Hippocampal formation (tissue), 2 donors: ENCODE measurements at places on chromosomes 13 and 19.

GRCh38 chr13:23557043-23557442 lies 13.2 kb upstream of the TNFRSF19 start:
- DNase-seq: no peak

GRCh38 chr13:20451397-20451796 lies 74.3 kb downstream of the CRYL1 start:
- no peak for DNase-seq

- no peak for DNase-seq
These were observed 68.1 kb downstream of the UFM1 start for GRCh38 chr13:38417727-38418126.

DNA sequence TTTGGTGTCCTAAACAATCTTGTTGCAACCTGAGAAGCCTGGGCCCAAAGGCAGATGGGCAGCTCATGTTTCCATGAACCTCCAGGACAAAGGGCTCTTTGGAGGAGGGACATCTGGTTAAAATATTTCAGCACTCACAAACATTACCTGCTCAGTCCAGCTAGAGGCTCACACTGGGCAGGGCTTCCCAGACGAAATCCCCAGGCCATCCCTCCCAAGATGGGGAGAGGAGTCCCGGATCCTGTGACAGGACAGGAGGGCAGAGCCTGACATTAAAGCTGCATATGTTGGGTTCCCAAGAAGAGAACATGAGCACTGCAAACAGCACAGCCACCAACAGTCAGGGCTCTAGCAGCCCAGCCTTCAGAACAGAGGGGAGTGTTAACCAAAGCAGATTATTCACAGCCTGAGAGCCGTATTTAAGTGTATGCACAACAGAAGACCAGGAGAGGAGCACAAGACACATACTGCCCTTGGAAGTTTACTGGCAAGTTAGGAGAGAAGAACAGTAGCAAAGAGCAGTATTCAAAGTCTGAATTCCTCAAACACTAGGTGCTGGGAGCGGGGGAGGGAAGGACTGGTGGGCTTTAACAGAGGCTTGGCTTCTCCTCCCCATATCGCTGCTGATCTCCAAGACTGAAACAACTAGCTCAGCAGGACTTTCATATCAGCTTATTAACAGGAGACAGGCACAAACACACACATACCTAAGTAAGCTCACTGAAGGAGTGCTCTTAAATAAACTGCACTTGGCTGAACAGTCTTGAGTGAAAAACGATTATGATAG lies 12.3 kb downstream of the ATP7B start:
- DNase-seq: no peak

GRCh38 chr13:41916173-41916954 lies 44.5 kb downstream of the VWA8 start:
- no peak for DNase-seq

DNA sequence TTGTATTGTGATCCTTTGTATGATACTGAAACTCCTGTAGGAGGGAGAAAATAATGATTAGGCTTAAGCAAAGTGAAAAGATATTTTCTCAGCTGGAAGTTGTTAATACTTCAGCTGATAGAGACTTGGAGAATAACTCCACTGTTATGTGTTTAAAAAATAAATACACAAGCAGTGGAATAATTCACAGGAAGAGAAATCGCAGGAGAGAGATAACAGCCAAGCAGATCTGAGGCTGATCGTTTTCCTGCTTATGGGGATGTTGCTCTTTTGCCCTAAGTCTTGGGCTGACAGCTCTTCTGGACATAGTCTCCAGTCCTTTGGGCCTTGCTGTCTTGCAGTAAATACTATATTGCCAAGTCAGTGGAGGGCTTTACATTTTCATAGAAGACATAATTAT lies 93.3 kb downstream of the OLFM4 start:
- DNase-seq: no peak

DNA sequence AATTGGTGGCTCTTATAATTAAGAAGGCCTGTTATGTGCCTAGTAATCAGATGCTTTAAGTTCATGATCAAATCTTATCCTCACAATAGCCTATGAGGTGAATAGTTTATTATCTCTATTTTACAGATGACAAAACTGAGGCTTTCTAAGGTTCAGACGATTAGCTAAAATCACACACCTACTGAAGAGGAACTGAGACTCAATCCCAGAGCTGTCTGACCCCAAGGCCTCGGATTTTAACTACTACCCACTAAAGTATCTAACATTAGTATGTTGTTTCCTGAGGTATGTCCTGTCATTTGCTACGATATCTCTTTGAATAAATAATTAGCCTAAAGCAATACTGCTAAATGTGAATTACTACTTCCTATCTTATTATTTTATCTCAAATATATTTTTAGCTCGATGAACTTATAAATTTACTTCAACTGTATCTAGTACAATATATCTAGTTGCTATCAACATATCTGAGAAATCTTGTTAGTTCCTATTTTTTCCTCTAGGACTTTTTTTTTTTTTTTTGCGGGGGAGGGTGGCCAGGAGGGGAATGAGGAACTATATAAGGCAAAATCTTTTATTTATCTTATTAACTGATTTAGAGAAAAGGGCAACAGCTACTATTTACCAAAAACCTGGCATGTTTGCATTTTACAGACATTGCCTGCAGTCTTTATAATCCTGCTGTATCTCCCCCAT lies 118.5 kb downstream of the ABCC4 start:
- no peak for DNase-seq

- no peak for DNase-seq
These were observed 6.9 kb upstream of the RETN start for GRCh38 chr19:7661744-7662538.

DNA sequence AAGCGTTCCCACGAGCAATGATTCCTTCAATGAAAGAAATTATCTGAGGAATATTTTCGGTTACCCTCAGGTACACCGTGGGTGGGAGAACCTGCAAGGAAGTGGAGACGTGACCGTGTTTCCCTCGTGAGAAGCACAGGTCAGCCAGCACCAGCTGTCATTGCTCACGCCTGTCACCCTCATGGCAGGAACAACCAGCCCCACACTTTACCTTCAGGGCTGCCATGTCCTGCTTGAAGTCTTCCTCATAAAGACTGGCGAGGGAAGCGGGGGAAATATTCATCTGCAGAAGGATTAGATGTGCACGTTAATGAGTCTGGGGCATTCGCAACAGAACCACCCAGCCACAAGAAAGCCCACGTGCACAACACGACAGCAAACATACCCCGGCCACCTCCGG lies 18.2 kb downstream of the CARS2 start:
- no peak for DNase-seq

- peak; percentile 17 for DNase-seq
These were observed 1651.9 kb upstream of the MIR17HG start for GRCh38 chr13:89695343-89696257.

- DNase-seq: no peak
These were observed 191.6 kb downstream of the NUFIP1 start for GRCh38 chr13:44797685-44798084.

GRCh38 chr19:30064348-30064699 lies 122.3 kb downstream of the URI1 start:
- DNase-seq: no peak

- peak; percentile 8 for DNase-seq
These were observed 20.7 kb downstream of the POMP start for GRCh38 chr13:28679628-28680027.

DNA sequence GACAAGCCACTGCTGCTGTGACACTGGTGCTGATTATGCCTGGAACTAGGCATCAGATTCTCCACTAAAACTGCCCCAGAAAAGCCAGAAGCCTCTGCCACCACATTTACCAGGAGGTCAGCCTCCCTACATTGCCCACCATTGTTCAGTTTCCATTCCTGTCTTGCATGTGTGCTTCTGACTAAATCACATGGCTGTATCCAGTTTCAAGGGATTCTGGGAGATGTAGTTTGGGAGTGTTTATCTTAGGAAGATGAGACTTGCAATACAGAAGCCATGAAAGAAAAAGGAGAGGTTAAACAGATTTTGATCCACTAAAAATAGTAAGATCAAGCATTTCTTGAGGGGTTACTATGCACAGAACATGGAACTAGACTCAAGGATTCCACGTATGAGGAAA lies 40.7 kb upstream of the SERPINE3 start:
- no peak for DNase-seq

- DNase-seq: no peak
These were observed 6.9 kb upstream of the CYSLTR2 start for GRCh38 chr13:48646791-48647190.

DNA sequence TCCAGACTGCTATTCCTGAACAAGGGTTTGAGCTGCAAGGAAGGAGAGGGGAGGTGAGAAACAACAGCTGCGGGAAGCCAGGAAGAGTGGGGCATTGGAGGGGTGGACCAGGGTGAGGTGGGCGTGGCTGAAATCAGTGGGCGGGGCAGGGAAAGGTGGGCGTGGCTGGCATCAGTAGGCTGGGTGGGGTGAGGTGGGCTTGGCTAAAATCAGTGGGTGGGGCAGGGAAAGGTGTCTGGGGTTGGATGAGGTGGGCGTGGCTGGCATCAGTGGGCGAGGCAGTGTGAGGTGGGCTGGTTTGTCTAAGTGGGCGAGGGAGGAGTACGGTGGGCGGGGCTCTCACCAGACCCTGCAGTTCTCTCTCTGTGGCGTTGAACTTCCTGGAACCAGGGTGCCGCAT lies 87.6 kb downstream of the MUC16 start:
- DNase-seq: no peak

DNA sequence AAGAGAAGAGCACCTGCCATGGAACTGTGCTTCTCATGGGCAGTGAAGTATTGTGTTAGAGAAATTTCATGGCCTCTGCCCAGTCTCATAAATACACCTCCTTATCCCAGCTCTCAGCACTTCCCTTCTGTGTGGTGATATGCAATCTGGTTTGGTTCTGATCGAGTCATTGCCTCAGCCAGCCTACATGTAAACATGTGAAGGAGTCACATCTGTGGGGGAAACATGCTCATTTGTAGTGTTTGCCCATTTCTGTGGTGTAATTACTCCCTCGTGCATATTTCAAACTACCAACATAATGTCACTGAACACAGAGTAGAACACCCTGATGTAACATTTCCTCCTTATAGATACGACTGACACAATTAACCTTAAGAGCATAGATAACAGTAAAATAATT lies 183.0 kb downstream of the DCT start:
- no peak for DNase-seq

GRCh38 chr13:31001647-31002046 lies 69.2 kb downstream of the TEX26 start:
- DNase-seq: no peak

DNA sequence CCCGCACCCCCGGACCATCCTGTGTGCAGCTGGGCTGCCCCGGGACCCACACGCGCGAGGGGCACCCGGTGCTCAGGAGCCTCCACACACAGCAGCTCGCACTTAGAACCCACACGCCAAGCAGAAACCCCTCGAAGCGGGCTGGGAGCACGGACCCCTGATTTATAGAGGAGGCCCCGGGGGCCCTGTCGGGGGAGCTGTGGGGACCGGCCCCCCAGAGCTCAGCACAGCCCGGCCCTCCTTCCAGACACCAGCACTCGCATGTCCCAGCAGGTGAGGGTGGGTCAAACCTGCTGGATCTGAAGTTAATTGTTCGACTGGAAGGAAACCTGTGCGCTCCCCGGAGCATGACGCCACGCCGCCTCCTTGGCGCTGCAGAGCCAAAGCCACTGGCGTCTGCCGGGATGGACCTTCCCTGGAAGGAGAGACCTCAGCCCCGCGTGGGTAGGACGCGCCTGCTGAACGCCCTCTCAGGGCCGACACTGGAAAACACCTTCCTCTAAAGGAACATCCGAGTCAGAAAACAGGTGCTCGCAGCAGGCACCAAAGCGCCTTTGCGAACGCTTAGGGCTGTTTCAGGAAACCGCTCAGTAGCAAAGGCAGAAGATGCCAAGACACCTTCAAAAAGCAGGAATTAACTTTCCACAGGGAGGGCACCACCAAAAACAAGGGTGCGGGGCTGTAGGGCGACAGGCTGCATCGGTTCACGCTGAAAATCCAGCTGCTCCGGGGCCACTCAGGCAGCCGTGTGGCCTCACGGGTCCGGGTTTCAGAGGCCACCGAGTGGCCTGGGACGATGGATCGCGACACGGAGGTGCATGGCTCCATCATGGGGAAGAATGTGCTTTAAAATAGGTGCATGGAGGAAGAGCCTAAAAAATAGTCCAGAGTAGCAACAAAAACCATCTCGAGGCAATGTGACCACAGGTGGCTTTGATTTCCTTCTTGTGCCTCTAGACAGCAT lies 37.8 kb upstream of the GRTP1 start:
- no peak for DNase-seq

- DNase-seq: no peak
These were observed 1.3 kb upstream of the GJB2 start for GRCh38 chr13:20193907-20194631.

DNA sequence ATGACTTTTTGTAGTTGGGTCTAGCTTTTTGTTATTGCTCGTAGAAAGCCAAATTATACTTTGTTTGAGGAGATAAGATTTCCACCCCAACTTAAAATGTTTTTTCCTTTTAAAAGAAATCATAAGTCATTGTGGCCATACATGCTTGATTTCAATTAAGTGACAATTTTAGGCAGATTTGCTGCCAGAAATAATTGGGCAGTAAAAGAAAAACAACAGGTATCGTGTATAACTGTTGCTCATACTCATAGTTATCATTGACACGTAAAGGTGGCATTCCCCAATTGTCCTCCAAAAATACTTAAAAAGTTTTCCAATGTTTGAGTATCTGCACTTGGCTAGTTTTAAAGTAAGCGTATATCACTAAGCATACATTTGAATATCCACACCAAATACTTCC lies 313.0 kb downstream of the TEX29 start:
- no peak for DNase-seq

- no peak for DNase-seq
These were observed 89.3 kb downstream of the MIPEP start for GRCh38 chr13:23799945-23800344.

GRCh38 chr13:95535243-95535642 lies 17.3 kb upstream of the CLDN10 start:
- DNase-seq: no peak

DNA sequence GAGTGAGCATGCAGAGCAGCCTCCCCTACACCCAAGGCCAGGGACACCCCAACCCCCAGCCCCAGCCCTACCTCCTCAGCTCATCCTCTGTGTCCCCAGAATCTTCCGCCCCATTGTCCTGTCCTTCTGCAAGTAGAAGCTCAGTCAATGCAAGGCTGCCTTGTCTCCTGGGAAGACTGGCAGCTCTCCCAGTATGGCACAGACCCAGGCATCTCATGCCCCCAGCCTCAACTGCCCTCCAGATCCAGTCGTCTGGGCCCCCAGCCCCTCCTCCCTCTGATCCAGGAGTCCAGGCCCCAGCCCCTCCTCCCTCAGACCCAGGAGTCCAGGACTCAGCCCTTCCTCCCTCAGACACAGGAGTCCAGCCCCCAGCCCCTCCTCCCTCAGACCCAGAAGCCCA lies 13.0 kb downstream of the ZNF575 start:
- DNase-seq: no peak

DNA sequence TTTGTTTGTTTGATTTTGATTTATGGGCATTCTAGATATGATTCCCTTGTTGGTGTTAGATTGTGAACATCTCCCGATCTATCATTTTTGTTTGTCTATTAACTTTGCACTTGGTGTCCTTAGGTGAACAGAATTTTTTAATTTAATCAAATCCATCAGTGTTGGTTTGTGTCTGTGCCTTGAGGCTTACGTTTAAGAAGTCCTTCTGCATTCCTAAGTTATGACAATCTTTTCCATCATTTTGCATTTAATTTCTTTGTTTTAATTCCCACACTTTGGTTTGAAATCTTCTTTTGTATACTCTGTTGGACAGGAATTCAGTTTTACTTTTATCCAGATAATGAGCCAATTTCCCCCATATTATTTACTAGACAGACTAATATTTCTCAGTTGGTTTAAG lies 421.7 kb downstream of the HS6ST3 start:
- no peak for DNase-seq

- DNase-seq: no peak
These were observed 50.0 kb upstream of the POSTN start for GRCh38 chr13:37648609-37649008.
